ENCODE measurements at places on chromosomes 1 and 21.

DNA sequence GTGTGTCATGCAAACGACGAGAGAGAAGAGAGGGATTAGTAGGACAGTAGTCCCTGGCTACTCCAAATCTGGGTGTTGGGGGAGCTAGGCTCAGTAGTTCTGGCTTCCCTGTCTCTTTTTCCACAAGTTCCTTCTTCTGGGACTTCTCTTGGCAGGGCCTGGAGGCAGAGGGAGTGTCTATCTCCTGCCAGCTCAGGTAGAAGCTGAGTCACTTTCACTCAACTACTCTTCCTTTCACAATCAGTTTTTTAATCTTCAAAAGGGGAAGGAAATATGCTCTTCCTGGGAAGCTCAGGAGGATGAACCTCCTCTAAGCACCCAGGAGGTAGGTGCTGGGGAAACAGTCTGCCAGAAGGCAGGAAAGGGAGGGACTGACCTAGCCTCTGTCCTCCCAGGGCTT lies 35.2 kb upstream of the MAGOH start:
- no peak for DNase-seq

DNA sequence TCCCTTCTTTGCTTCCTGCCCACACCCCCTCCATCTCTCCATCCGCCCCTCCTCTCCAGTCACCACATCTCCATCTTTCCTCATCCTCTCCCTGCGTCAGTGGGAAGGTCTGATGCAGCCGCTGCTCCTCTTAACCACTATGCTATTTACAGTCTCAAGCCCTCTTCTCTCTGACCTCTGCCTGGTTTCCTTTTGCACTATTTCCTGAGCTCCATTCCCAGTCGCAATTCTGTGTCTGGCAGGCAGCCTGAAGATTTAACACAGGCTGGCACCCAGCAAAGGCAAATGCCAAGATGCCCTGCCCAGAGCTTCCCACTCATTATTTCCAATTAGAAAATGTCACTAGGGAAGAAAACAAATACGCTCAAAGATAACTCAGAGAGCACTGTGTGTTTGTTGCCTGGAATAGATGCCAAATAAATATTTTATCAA lies 89.6 kb upstream of the LPGAT1 start:
- DNase-seq: peak; percentile 69

GRCh38 chr21:34836103-34836932 lies 167.5 kb downstream of the CLIC6 start:
- peak; percentile 100 for DNase-seq

DNA sequence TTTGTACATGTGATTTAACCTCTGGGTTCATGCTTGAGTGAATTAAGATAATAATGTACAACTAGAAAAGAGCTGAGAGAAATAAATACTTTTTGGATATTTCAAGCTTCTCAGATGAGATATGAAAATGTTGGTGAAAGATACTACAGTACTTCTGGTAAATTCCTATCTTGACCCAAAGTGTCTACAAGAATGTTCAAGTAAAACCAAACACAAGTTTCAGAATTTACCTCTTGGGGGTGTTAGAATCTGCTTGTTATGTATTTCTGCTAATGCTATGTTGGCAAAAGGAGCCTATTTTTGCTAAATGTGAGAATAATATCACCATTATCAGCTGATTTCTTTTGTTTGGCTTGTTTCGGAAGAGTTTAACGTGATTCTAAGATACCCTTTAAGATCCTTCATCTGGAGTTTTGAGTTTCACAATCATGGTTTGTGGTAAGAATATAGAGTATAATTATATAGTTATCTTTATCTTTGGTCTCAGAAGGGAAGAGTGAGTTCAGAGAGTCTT lies 388.5 kb downstream of the LMO4 start:
- DNase-seq: no peak

GRCh38 chr21:25643486-25643885 lies 4.4 kb downstream of the JAM2 start:
- no peak for DNase-seq

- peak; percentile 30 for DNase-seq
Measured at GRCh38 chr1:21220815-21221214, 44.1 kb upstream of the EIF4G3 start.

DNA sequence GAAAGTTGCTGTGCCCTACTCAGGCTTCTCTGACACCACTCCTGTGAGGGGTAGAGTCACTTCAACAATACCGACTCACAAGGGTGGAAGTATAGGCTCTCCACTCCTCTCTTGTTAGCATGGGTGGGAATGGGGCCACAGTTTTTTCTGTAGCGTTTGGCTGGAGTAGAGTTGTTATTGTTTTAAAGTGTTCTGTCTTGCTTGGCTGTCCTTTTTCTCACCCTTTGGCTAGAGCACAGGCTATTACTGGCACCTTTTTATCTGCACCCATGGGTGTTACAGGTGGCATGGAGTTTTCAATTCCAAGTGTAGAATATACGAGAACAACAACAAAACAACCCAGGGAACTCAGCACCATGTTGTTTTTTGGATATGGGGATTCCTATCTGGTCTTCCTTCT lies 74.3 kb upstream of the CD5L start:
- no peak for DNase-seq

DNA sequence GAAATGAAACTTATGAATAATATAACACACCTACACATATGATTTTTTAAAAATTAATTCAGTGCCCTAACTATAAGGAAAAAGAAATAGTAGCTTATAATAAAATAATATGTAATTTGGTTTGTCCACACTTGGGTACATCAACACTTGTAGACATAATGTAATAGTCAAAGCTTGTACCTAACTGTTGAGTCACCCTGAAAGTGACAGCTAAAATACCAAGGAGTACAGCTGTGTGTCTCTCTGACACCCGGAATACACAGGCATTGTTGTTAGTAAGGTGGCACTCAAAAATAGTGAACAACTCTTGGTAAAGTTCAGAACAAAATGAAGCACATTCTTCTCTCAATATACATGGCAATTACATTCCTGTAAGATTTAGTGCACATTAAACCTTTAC lies 243.4 kb downstream of the TRABD2B start:
- no peak for DNase-seq

DNA sequence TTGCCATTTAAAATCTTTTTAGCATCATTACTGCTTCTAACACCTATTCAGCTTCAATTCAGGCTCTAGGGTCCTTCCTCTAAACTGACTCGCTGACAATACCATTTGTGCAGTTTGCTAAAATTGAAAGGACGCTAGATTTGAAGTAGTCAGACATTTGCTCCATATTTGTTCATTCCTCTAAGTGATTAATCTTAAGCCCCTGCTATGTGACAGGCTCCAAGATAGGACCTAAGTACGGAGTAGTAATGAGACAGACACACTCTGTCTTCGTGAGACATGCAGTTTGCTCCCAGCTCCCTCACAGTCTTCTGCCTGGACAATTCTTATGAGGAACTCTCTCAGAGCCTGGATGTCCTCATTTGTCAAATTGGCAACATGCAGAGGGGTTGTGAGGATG lies 26.1 kb upstream of the CD53 start:
- no peak for DNase-seq

DNA sequence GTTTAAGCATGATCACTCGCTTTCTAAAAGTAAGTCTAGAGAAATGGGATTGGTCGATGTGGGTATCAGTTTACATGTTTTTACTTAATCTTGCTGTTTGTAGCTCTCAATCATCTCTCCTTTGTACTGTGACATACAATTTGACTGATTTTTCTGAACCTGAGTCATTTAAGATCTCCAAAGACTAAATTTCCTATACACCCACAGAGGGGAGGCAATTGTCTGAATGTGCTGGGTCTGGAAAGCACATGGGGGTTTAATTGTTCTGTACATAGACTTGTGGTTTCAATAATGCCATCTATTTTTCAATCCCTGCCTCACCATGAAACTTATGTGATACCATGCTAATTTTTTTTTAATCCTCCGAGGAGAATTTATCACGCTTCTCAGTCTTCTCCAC lies 65.8 kb downstream of the USP25 start:
- DNase-seq: no peak

GRCh38 chr1:5967351-5968160 lies 24.7 kb downstream of the NPHP4 start:
- no peak for DNase-seq

GRCh38 chr1:18319099-18319498 lies 161.6 kb upstream of the KLHDC7A start:
- no peak for DNase-seq

- no peak for DNase-seq
Measured at GRCh38 chr1:29052941-29053340, 70.8 kb downstream of the TMEM200B start.

GRCh38 chr1:221777431-221778072 lies 35.7 kb upstream of the DUSP10 start:
- DNase-seq: no peak

GRCh38 chr1:204449678-204450280 lies 38.2 kb upstream of the PPP1R15B start:
- no peak for DNase-seq

GRCh38 chr1:26327956-26328362 lies 10.2 kb downstream of the CD52 start:
- no peak for DNase-seq

- no peak for DNase-seq
Measured at GRCh38 chr1:112250892-112251291, 145.1 kb upstream of the CTTNBP2NL start.

- peak; percentile 73 for DNase-seq
Measured at GRCh38 chr1:18939398-18940302, 16.8 kb downstream of the IFFO2 start.

- DNase-seq: peak; percentile 94
Measured at GRCh38 chr21:37452227-37452626, 85.7 kb downstream of the DYRK1A start.

DNA sequence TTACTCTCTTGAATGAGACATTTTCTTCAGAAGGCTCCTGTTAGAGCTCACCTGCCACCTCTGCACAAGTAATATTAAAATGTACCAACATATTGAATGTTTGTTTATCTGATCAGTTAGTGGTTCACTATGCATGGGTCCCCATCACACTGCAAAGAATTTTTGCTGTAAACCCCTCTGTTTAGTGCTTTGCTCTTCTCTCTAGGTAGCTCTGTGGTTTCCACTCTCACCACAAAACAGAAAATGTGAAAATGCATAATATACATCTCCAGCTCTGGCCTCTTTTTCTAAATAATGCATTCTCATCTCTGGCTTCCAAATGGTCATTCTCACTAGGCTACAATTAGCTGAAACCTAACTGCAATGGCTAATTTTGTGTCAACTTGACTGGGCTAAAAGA lies 176.7 kb downstream of the TRIM33 start:
- no peak for DNase-seq

GRCh38 chr1:93905734-93906133 lies 3.5 kb downstream of the GCLM start:
- peak; percentile 62 for DNase-seq

- peak; percentile 76 for DNase-seq
Measured at GRCh38 chr1:205354259-205355074, 2.3 kb downstream of the KLHDC8A start.

- DNase-seq: no peak
Measured at GRCh38 chr1:36708587-36708986, 225.9 kb upstream of the CSF3R start.

GRCh38 chr1:1144122-1144842 lies 28.4 kb upstream of the C1orf159 start:
- DNase-seq: no peak

DNA sequence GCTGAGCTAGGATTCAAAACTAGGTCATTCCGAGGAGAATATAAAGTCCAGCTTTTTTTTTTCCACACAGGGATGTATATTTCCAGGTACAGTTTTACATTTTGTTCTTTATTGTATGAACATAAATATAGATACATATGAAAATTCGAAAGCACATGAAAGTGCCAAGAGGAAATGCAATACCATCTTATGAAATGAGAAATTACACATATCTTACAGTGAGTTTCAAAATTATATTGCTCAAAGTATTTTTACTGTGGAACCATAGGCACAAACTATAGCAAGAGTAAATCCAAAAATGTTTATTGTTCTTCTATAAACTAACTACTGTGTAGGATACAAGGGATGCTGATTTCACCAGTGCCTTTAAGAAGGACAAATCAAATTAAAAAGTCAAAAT lies 39.0 kb downstream of the PTPRC start:
- DNase-seq: no peak

DNA sequence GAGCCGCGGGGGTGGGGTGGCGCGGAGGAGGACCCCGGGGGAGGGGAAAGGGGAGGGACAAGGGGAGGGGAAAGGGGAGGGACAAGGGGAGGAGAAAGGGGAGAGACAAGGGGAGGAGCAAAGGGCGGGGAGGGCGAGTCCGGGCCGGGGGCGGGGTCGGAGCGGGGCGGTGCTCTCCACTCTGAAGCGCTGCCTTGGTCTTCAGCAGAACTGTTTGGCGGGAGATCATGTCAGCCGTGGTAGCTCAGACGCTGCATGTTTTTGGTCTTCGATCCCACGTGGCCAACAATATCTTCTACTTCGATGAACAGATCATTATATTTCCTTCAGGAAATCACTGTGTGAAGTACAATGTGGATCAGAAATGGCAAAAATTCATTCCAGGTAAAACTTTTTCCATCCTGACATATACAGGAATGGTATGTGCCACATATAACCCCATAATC lies 420 bp downstream of the CFAP57 start:
- DNase-seq: peak; percentile 86

GRCh38 chr1:59008599-59009347 lies 224.9 kb upstream of the JUN start:
- peak; percentile 27 for DNase-seq

GRCh38 chr1:69673321-69673720 lies 105.6 kb downstream of the LRRC7 start:
- no peak for DNase-seq

DNA sequence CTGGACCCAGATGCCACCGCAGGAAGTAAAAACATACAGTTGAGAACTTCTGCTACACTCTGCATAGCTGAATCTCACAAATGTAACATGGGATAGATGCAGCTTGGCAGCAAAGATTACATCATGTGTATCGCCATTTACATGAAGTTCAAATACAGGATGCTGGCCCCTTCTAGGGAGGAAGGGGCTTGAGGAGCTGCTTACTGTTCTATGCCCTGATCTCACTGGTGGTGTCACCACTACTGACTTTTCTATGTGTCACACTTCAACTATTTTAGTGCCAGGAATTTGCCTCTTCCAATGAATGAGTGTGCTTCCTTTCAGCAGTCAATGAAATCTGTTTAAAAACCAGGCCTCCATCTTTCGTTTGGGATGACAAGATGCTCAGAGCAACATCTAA lies 31.1 kb downstream of the MRAP start:
- DNase-seq: peak; percentile 62

- peak; percentile 78 for DNase-seq
Measured at GRCh38 chr1:193662030-193662429, 475.6 kb upstream of the B3GALT2 start.

GRCh38 chr1:33985656-33986055 lies 121.8 kb downstream of the HMGB4 start:
- DNase-seq: peak; percentile 3

DNA sequence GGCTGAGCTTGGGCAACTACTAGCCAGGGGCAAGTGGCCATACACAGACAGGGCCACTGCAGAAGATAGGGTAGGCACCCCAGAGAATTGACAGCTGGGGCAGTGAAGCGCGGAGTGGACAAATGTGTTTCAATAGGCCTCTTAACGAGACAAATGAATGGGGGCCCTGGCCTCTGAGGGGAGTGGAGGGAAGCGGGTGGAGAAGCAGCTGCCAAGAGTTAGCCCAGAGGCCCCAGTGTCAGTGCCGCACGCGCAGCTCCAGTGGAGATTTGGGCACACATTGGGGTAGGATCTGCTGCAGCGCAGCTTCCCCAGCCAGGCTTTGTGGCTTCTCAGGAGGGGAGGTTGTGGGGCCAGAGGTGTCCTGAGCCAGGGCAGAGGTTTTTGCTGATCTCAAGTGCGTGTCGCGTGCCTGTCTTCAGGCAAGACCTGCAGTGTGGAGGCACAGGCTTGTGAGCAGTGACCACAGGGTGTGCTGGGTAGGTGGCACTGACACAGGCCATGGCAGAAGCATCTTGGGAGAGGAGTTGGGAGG lies 16.9 kb downstream of the PTPRF start:
- DNase-seq: no peak
